ENCODE measurements at places on chromosomes 16 and 17.
A peak's percentile ranks its signal among the peaks of the same experiment; 100 is the strongest.

- no peak for DNase-seq
Measured at GRCh38 chr17:34486761-34487160, 92.6 kb upstream of the TMEM132E start.

GRCh38 chr17:7713782-7714181, 3.8 kb upstream of the DNAH2 start:
- DNase-seq: no peak

GRCh38 chr16:72736074-72736473, 311.9 kb downstream of the ZFHX3 start:
- DNase-seq: no peak

DNA sequence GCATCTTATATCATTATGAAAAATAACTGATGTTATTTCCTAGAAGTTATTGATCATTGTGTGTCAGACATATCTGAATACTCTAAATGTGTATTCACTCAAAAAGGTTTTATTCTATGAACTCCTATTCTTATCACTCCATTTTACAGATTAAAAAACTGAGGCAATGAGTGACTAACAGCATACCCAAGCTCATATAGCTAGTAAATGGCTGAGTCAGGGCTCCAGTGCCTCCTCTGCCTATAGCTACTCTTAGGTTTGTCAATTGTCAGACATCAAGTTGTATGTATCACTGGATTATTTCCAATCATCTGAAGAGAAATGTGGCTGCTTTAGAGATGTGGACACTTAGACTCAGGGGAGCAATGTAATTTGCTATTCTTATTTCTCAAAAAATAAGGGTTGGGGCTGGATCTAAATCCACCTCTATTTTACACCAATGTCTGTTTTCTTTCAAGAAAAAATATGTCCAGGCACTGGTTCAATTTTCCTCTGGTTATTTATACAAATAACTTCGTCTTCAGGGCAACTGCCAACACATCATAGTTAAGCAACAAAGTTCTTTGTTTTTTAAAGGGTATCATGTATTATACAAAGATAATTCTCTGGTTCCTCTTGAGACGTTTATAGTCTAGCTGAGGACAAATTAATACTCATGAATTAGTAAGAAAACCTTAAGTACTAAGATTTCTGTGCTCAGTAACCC, 328.9 kb upstream of the MAF start:
- DNase-seq: no peak

DNA sequence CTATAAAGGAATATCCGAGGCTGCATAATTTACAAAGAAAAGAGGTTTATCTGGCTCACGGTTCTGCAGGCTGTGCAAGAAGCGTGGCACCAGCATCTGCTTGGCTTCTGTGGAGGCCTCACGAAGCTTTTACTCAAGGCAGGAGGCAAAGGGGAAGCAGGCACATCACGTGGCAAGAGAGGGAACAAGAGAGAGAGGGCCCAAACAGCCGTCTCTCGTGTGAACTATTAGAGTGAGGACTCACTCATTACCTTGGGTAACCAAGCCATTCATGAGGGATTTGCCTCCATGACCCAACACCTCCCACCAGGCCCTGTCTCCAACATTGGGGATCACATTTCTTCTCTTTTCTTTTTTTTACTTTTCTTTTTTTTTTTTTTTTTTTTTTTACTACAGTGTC, 7.5 kb upstream of the ALKBH5 start:
- no peak for DNase-seq

GRCh38 chr16:754656-755055, 5.9 kb upstream of the MSLN start:
- DNase-seq: no peak

GRCh38 chr16:84013787-84014569, 28.6 kb downstream of the SLC38A8 start:
- DNase-seq: peak; percentile 60

Measured in NCI-H2029 treated with DMSO at 0.1 percent for 48 hours (cell line).